ENCODE measurements at places on chromosomes 6 and 20.

- DNase-seq: no peak
These were observed 159.8 kb downstream of the RCAN2 start for GRCh38 chr6:46331461-46331860.

DNA sequence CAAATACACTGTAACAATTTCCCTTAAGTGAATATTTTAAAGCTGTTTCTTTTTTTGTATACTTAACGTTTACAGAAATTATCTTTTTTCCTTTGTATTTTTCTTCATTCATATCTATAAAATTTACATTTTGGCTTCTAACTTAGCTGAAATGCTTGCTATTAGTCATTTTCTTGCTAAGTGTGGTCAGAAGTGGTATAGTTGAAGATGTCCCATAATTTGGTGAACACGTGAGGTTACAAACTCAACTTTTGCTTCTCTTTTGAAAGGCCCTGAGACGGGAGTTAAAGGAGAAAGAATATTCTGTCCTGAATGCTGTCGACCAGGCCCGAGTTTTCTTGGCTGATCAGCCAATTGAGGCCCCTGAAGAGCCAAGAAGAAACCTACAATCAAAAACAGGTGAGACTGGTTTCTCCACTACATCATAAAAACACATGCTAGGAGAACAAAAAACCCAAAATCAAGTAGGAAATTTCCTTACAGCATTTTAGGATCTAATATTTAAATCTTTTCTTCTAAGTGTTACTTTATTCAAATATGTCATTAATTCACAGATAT, 445.0 kb downstream of the UTRN start:
- no peak for DNase-seq

GRCh38 chr6:149846321-149846720, 17.8 kb downstream of the LRP11 start:
- DNase-seq: no peak

DNA sequence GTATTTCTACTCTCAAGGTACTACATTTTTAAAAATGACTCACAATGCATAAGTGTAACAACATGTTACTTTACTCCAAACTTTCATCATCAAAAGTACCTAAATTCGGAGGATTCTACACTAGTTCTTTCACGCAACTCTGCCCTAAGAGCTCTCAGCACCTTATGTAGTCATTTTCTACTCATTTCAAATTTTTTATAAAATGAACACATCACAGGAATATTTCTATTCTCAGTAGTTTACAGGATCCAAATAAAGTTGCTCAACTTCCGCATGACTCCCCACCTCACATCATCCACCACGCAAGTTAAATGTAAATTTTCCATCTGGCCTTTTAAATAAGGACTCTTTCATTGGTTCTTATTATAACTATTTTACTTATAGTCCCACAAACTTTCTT, 344.9 kb upstream of the MANEA start:
- DNase-seq: no peak

DNA sequence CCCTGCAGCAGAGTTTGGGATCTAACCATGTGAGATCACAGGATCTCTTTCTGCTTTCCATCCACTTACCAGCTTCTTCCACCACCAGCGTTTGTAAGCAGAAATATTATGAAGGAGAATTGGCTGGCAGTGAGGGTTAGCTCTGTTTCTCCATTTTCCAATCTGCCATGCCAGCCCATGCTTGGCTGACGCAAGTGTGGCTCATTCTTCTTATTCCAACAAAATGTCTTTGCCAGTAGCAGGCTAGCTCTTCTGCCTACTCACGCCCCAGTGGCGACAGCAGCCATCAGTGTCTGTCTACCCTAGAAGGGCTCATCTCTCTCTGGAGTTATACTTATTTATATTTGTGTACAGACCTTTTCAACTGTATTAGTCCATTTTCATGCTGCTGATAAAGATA, 286.2 kb downstream of the FARS2 start:
- DNase-seq: no peak

DNA sequence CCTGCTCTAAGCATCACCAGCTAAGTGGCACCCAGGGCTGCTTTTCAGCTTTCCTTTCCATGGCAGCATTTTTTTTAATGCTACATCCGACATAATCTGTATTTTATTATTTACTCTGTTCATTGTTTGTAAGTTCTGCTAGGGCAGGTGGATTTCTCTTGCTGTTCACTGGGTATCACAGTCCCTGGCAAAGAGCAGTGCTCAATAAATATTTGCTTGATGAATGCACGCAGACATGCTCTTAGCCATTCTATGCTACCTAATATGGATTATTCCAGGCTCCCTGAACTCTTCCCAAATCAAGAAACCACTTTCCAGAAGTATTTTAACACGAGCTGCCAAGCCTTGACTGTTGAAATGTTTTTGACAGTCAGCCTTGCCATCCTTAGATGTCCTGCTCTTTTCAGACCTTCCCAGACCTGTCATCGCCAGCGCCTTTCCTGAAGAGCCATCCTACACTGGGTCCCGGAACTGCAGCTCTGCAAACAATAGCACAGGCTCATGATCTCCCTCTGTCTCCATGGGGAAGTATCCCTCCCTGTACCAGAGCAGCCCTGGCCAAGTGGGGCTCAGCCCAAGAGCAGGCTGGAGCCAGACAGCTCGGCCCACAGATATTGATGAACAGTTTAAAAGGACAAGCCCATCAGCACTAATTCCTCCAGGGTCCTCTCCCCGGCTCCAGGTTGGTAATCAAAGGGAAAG, 136.5 kb upstream of the CDH4 start:
- DNase-seq: no peak

DNA sequence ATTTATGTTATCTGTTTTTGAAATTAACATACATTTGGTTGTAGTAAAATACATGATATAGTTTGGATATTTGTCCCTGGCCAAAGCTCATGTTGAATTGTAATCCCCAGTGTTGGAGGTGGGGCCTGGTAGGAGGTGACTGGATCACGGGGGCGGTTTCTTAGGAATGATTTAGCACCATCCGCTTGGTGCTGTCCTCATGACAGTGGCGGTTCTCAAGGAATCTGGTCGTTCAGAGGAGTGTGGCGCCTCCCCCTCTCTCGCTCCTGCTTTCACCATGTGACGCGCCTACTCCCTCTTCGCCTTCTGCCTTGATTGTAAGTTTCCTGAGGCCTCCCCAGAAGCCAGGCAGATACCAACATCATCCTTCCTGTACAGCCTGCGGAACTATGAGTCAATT, 29.0 kb downstream of the CTCFL start:
- DNase-seq: no peak

DNA sequence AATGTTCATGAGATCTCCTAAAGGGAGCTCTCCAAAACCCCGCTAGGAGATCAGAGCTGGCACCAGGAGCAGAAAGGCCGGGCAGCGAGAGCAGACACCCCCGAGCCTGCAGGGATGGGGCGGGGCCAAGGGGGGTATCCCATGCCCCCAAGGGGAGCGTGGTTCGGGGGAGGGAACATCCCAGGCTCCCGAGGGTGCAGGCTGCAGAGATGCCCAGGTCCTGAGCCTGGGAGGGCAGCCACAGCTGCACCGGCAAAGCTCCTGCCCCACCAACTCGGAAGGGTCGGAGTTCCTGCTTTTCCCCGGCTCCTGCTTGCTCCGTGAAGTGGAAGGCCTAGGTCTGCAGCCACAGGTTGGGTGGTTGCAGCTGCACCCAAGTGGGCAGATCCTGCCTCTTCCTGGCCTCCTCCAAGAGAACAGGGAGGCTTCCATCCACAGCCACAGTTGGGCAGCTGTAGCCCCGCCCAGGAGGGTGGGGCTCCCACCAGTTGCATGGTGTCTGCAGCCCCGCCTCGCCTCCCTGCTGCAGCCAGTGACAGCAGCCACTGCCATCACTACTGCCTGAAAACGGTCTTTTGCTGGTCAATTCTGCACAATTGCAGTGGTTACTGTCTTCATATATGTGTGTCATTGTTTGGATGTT, 13.4 kb upstream of the GMNN start:
- DNase-seq: no peak

DNA sequence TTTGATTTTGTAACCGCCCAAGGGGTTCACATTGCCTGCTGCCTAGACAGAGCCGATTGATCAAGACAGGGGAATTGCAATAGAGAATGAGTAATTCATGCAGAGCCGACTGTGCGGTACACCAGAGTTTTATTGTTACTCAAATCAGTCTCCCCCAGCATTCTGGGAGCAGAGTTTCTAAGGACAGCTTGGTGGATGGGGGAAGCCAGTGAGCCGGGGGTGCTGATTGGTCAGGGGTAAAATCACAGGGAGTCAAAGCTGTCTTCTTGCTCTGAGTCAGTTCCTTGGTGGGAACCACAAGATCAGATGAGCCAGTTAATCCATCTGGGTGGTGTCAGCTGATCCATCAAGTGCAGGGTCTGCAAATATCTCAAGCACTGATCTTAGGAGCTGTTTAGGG, 60.0 kb upstream of the EZR start:
- DNase-seq: no peak

DNA sequence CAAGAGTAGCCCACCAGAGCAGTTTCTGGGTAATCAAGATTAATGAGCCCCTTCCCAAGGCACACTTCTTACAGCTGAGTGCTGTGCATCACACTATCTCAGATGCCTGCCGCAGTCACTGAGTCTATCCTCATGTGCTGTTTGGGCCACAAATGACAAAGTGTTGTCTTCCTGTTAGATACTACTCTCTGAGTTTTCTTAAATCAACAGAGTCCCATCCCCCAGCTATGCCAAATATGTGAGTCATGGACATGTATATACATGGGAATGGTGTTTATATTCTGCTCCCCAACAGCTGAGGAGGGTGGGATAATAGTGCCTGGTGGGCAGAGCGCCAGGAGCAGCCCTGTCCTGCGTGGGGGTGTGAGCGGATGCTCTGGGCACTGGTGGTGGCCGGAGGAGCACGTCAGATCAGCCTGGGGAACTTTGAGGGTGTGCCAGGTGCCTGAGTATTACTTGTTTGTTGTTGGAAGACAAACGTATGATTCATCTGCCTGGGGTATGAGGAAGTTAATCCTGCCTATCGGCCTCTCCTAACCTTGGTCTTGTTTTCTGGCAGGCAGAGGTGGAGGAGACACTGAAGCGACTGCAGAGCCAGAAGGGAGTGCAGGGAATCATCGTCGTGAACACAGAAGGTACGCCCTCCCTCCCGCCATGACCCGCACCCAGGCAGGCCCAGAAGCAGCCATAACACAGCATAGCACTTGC, 9.6 kb downstream of the DYNLRB1 start:
- DNase-seq: no peak

- DNase-seq: no peak
These were observed 328.2 kb upstream of the JAG1 start for GRCh38 chr20:11001764-11002540.

- no peak for DNase-seq
These were observed 86.0 kb downstream of the CLIC5 start for GRCh38 chr6:45929421-45930361.

DNA sequence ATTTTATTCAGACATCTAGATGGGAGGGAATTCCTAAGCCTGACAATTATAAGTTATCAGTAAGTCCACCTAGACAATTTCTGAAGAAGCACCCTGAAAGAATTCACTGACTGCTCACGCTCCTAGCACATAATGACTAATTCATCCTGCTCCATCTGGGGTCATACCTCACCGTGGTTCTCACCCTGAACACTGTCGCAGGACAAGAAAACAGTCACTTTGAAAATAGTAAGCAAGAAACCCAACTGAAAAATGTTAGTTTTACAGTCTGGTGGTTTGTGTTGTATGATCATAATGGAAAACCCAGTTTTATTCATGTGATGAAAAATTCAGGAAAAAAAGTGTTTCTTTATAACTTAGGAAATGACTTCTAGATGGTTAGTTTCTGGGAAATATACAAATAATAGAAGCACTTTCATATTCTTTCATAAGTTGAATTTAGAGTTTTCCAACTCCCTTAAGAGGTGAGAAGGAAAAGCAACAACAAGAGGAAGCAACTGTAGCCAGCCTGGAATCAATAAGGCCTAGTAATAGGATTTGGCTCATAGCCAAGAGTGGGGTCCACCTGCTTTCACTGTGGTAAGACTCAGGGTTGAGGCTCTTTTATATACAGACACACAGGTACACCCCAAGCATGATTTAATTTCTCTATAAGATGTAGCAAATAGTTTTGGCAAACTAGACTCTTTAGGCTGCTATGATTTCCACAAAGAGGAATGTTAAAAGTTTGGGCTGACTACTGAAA, 94.1 kb downstream of the HIVEP2 start:
- DNase-seq: no peak

DNA sequence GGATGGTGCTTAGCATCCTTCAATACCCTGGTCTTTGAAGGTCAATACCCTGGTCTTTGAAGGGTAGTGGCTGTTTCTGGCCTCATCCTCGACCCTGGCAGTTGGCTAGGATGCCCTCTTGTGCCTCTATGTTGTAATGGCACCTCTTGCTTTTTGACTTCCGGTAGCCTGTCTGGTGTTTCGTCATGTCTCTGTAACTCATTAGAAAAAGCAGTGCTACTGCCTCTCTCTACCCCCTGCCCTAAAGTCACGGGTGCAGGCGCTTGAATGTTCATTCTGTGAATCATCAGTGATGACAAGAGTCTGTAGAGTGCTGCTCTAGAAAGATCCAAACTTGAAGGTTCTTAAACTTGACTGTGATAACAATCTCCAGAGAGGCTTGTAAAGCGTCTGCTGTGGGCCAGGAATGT, 28.3 kb downstream of the RSPO4 start:
- DNase-seq: no peak

DNA sequence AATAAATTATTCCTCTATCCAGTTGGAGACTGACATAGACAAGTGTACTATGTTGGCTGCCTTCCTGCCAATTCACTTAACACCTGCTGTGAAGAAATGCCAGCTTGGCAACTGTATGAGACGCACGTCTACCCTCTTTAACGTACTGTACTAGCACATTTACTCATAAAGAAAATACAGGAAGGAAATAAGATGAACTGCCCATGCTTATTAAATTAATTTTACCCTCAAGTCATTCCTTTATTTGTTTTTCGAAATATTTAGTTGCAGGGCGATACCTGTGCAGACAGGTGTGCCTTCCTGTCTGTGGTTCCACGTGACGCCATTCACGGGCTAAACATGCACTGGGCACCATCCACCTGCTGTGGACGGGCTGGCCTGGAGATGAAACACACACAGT, 52.0 kb downstream of the PSMG4 start:
- no peak for DNase-seq

DNA sequence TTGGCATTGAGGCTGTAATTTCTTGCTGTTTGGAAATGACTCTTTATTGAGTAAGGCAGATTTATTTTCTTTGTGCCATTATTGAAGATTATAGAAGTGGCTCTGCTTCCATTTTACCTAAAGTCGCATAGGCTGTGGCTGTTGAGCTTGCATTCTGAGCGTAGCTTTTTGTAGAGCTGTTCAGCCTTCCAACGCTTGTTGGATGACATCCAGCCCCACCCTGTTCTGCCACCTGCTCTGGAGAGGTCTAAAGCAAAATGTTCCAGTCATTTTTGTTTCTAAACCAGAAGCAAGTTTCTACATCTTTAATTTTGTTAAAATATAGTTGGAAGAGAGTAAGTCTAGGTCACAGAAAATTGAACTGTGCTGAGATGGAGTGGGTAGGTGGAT, 24.4 kb downstream of the UST start:
- no peak for DNase-seq

GRCh38 chr6:26545627-26546026, 7.5 kb downstream of the HMGN4 start:
- no peak for DNase-seq

Measured in GM12892 (cell line).